ENCODE measurements at places on chromosomes 7 and 10.

DNA sequence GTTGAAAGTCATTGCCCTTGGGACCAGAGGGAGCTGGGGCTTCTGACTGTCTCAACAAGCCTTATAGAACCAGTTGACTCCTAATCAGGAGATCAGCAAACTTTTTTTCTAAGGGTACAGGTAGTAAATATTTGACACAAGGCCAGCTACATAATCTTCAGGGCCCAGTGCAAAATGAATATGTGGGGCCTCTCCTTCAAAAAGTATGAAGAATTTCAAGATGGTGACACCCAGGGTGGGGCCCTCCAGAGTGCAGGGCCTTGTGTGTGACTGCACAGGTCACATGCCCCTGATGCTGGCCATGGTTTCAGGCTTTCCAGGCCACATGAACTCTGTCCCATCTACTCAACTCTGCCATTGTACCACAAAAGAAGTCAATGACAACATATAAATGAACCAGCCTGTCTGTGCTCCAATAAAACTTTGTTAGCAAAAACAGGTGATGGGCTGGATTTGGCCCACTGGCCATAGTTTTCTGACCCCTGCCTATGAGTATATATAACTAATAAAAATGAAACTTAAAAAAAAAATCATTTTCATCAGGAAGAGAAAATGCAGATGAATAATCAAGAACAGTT, 6.1 kb downstream of the MMRN2 start:
- no peak for DNase-seq

GRCh38 chr7:46059308-46060020, 138.4 kb upstream of the IGFBP3 start:
- DNase-seq = no peak

DNA sequence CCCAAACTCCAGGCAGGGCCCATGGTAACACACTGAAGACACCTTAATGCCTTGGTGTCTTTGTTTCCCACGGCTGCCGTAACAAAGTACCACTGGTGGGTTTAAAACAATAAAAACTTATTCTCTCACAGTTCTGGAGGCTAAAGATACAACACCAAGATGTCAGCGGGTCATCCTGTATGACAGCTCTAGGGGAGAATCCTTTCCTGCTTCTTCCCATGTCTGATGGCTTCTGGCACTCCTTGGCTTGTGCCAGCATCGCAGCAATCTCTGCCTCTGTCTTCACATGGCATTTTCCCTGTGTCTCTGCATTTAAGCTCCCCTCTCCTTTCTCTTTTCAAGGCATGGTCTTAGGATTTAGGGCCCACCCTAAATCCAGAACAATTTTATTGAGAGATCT, 33.1 kb downstream of the PRSS2 start:
- DNase-seq = no peak

GRCh38 chr7:66682350-66683093, 53.8 kb downstream of the KCTD7 start:
- DNase-seq = no peak

- no peak for DNase-seq
Observed at GRCh38 chr10:124152139-124153022, 59.0 kb upstream of the CHST15 start.

DNA sequence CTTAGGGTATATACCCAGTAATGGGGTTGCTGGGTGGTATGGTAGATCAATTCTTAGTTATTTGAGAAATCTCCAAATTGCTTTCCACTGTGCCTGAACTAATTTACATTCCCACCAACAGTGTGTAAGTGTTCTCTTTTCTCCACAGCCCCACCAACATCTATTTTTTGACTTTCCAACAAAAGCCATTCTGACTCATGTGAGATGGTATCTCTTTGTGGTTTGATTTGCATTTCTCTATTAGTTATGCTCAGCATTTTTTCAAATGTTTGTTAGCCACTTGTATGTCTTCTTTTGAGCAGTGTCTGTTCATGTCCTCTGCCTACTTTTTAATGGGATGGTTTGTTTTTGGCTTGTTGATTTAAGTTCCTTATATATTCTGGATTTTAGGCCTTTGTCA, 66.4 kb downstream of the MGAM2 start:
- DNase-seq = no peak

DNA sequence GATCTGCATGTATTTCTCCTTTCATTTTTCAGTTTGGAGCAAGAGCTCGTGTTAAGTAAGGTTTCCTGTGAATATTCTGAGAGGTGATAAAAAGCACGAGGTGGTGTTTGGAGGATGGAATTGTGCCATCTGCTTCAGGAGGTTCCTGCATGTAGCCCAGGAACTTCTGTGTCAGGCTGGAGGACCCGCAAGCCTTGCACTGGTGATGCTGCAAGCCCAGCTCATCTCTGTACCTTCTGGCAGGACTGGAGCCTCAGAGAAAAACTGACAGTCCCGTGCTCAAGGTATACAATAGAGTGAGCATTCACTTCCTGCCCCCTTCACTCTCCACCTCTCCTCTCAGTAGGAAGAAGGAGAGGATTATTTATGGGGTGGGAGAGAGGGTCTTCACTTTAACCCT, 240.7 kb upstream of the CCDC6 start:
- DNase-seq = no peak

DNA sequence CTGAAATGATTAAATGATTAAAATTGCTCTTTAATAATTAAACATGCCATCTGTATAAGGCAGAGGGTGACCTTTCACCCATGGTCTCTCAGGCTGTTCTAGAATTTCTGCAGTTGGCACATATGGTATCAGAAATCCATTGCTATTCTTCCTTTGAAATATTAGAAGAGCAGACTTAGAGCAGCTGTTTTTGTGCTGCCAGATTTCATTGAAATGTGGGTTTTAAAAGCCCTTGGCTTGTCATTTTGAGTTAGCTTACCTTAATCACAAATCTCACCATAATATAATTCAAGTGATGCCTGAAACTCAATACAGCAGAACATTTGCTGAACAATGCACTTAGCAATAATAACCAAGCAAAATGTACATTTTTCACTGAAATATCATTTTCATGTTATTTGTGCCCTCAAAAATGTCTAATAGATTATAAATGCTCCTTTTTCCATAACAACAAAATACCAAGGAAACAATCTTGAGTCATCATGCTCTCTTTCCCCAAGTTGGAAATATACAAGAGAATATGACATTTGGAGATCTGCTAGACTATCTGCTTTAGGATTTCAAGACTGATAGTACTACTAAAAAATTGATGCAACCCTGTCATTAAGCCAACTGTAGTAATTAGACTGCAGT, 16.1 kb upstream of the PTTG1IP2 start:
- no peak for DNase-seq

DNA sequence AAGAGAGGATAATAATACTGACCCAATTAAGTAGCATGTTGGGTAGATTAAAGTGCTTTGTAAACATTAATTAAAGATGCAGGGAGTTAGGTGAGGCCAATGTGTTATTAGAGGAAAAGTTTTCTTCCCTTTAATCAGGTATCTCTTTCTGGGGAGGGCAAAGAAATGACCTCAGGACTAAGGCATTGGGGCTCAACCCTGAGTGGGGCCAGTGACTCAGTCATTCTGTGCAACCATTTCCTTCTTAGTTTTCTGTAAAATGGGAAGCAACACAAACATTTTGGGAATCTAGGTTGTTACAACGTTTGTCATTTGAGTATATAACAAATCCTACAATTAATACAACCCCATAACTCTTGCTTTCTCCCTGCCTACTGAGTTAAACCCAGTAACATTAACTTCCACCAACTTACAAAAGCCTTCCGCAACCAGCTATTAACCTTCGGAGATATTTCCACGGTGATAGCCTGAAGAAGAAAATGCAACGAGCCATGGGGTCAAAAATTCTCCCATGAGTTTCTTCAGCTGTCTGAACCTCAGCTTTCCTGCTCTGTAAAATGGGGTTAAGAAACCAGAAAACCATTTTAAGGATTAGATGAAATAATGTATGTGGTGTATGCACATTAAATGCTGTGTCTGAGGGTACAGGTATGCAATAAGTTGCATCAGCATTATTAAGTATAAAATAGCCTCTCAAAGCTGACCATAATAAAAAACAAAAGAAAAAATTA, 965 bp upstream of the PROSER2 start:
- DNase-seq = no peak

All from GM10248 (cell line).